Mammary epithelial cell (primary cell): ENCODE measurements at places on chromosomes 2 and 18. TPM values are rescaled to one million over a fixed set of nuclear protein-coding genes. Genes with fewer than 3 reads are reported as not detected.

IL36RN gene
- 0.46 TPM for polyA plus RNA-seq

CPS1 gene
- 14.9 TPM for polyA plus RNA-seq

CLEC4F gene
- not detected for polyA plus RNA-seq

PIK3C3 gene
- polyA plus RNA-seq, result 29.7 TPM

CRYGD gene
- not detected for polyA plus RNA-seq

EEF1B2 gene
- polyA plus RNA-seq, result 638 TPM

ASPRV1 gene
- 0.05 TPM for polyA plus RNA-seq

POTEC gene
- not detected for polyA plus RNA-seq

TUBA4B gene
- 0.08 TPM for polyA plus RNA-seq

TMEM178A gene
- 0.17 TPM for polyA plus RNA-seq

CAPN14 gene
- polyA plus RNA-seq, result 0.20 TPM

DCC gene
- polyA plus RNA-seq, result not detected

MAIP1 gene
- polyA plus RNA-seq, result 13.0 TPM

NOSTRIN gene
- not detected for polyA plus RNA-seq

SPATA3 gene
- not detected for polyA plus RNA-seq

ZAP70 gene
- polyA plus RNA-seq, result 0.06 TPM

DNAJC5G gene
- not detected for polyA plus RNA-seq

EPB41L3 gene
- polyA plus RNA-seq, result not detected

INHA gene
- 0.53 TPM for polyA plus RNA-seq

NT5DC4 gene
- 0.07 TPM for polyA plus RNA-seq

POTEI gene
- polyA plus RNA-seq, result 0.01 TPM

LBH gene
- 2.4 TPM for polyA plus RNA-seq

DNAJC27 gene
- polyA plus RNA-seq, result 1.4 TPM

GKN1 gene
- not detected for polyA plus RNA-seq

TMEM163 gene
- polyA plus RNA-seq, result 0.14 TPM
